ENCODE measurements at places on chromosomes 12 and 14.

- no peak for DNase-seq
These were observed 927.0 kb downstream of the SLC16A7 start for GRCh38 chr12:60522684-60523400.

DNA sequence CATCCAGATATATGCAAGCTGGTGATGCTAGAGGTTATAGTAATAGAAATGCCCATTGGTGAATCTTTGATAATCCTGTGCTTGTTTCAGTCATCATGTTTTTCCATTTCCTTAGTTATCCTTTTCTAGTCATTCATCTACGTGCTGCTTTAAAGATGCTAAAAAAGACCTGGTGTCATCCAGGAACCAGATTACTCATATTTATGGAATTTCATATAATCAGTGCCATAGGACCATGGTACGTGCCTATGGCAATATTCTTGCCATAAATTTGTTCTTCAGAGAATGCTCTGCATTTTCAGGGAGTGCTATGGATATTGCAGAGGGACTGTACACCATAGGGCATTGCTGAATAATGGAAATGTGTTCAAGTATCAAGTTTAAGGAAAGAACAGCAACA, 267.3 kb downstream of the AKAP6 start:
- DNase-seq, result no peak

DNA sequence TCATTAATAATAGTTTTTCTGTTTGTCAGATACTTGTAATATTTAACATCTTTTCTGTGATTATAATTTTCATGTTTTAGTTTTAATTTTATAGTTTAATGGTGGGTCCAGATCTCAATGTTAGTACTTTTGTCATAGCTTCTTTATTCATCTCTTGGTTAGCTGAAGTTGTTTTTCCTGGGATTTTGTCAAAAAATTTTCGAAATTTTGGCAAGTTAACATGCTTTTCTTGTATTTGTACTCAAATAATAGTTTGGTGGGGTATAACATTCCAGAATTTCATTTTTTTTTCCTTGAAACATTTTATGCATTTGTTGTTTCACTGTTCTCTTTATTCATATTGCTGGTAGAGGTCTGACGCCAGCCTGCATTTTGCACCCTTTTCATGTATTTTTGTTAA, 45.5 kb downstream of the KTN1 start:
- no peak for DNase-seq

- DNase-seq, result no peak
These were observed 56.3 kb downstream of the STXBP6 start for GRCh38 chr14:24993631-24994030.

- no peak for DNase-seq
These were observed 4.6 kb downstream of the SERPINA1 start for GRCh38 chr14:94383777-94384176.

DNA sequence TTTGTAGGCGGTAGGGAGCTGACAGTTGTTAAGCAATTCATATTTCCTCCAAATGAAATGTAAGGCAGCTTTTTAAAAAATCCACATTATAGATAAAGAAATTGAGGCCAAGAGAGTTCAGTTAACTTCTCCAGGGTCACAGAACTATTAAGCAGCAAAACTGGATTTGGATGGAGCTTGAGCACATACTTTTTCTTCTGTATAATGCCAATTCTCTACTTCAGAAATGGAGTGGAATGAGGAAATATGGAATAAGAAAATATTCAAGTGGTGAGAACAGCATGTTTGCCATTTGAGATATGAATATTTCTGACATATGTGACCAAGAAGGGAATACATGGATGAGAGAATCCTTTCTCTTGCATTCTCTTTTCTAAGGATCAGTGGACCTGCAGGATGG, 233.1 kb downstream of the FOXG1 start:
- no peak for DNase-seq

DNA sequence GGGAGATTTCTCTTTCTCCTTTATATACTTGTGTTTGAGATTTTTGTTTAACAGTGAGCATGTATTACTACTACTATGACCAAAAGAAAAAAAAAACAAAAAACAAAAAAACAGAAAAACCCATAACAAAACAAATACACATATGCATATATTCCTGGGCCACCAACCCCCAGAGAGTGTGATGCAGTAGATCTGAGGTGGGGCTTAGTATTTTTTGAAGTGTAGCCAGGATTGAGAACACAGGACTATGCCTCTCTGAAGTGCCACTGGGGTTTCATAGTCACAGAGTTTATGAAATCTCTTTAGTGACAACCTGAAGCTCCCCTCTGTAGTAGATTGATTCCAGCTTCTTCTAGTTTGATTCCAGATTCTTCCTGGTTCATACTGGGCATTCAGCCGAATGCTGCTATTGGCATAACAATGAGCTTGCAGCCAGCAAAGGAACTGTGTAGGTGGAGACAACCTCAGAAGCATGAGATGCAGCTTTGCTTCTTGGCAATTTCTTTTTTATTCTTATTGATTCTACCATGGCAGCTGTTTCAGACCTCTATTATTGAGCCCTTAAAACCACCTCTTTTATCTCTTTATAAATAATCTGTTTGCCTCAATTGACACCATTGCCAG, 15.5 kb upstream of the ANO4 start:
- DNase-seq, result no peak

GRCh38 chr12:112850383-112850782, 56.4 kb upstream of the OAS1 start:
- DNase-seq, result no peak

DNA sequence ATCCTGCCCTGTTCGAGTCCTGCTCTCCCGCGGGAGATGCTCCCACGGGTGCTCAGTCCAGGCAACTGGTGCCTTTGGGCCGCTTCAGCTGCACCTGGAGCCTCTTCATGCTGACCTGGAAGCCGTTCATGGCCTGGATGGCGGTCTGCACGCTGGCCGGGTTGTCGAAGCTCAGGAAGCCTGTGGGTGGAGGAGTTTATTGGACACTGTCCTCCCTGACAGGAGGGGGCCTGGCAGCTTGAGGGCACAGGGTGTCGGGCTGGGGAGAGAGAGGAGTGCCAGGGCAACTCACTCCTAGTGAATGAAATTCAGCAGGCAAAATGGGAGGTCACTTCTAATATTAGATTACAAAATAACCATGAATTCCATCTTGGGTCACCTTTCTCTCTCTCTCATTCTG, 9.3 kb upstream of the NFYB start:
- DNase-seq, result no peak

DNA sequence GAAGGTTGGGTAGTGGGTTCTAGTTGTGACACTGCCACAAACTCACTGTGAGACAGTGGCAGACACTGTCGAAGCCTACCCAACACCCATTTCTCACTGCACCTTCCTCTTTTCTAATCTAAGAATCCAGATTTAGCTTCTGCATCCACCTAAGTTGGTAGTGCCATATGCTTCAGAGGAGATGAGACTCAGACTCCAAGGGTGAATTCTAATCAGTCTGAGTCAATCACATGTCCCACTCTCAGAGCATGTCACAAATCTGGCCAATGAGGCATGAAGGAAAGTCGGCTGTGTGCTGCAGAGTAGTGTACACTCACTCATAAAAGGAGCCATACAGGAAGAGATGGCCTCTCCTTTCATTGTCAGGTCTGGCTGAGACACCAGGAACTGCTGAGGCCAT, 102.1 kb upstream of the RAP1B start:
- DNase-seq, result no peak

DNA sequence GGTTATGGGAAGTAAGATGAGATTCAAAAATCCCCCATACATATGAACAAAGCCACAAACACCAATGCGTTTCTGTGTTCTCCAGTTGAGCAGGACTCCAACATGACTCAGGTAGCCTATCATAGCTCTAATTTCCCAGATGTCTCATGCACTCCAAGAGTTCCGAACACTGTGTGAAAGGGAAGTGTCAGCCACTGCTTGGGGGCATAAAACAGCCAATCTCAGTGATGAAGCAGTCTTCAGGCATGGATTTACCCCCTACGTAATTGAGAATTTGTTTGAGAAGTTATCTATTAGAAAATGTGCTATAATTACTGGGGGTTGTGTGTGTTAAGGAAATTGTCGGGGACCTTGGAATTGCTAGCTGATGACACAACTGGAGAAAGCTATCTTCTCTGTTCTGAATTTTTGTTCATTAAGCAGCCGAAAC, 153.9 kb upstream of the AVPR1A start:
- DNase-seq, result no peak

DNA sequence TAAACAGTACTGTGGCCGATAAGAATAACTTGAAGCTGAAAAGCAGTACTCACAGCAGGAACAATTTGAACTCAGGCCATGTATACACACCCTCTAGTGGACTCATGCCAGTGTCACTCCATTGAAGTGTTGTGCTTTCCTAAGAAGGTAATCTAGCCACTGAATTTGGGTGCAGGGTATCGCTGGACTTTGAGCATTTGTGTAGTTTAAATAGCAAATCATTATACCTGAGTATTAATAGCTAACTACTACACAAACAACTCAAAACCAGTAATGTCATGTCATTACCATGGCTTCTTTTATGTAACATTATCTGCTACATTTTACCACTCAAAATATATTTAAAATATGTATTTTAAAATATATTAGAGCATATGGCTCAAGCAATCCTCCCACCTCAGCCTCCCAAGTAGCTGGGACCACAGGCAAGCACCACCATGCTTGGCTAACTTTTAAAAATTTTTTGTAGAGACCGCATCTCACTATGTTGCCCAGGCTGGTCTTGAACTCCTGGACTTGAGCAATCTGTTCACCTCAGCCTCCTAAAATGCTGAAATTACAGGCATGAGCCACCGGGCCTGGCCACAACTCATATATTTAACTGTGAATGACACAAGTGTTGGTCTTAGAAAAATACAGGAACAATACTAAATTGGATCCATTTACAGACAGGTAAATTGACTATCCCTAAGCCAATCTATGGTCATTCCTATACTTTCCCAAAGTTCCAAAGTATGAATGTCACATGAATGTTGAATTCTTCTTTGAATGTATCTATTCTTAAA, 25.6 kb upstream of the ARID4A start:
- DNase-seq, result no peak

DNA sequence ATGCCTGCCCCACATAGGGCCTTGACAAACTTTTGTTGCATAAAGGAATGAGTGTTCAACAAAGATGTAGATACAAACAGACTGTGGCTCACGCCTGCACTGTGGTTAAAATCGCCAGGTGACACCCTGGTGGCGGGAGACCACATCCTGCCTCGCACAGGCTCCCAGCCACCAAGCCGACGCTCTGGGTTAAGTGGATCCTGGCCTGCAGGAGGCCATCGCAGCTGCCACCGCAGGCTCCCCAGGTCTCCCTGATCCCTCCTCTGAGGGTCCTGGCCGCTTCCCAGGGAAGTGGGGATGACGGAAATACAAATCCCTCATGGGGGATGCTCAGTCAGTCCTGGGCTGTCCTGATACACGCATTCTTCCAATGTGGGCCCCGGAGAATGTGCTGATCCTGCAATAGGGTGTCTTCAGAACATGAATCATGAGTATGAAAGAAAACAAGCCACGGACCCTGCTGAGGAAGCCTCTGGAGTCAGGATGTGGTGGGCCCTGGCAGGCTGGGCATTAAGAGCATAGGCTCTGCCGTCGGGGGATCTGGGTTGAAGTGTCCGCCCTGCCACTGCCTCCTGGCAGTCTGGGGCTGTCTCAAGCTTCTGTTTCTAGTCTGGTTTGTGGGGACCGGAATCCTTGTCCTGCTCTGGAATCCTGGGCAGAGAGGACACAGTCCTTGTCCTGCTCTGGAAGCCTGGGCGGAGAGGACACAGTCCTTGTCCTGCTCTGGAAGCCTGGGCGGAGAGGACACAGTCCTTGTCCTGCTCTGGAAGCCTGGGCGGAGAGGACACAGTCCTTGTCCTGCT, 53.5 kb upstream of the BEGAIN start:
- no peak for DNase-seq

DNA sequence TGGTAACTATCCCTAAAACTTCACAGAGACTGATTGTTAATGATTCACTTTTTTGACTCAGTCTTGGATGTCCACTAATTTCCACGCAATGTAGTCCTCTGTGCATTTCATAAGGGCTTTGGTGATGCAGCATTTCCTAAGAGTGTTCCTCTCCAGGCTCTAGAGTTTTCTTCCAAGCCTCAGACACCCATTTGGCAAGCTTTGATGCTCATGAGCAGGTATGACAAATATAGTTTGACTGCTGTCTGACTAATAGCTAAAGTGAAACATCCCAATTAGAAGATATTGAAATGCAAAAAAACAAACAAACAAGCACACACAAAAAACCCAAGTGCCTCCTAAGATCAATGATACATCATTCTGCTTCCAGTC, 1.5 kb upstream of the VAMP1 start:
- DNase-seq, result no peak

GRCh38 chr14:54451121-54451601, 10.0 kb upstream of the CNIH1 start:
- DNase-seq, result no peak

DNA sequence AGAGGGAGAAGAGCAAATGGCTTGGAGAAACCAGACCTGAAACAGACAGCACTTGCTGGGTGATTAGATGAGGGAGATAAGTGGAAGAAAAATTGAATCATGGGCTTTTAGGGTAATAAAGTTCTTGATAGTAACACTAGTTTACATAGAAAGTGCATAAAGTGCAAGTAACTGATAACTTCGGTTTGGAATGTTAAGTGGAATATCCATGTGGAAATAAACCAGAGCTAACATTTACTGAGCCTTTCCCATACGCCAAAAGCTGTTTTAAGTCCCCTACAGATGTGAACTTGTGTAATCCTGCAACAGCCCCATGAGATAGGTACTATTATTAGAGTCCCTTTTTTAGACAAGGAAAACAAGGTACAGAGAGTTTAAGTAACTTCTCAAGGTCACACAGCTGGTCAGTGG, 77.1 kb upstream of the NUDT4 start:
- DNase-seq, result no peak

GRCh38 chr14:64993266-64993930, 6.7 kb downstream of the FNTB start:
- no peak for DNase-seq

GRCh38 chr12:23884909-23885308, 64.6 kb downstream of the SOX5 start:
- no peak for DNase-seq

- DNase-seq, result no peak
These were observed 12.6 kb upstream of the TTC7B start for GRCh38 chr14:90828642-90829487.

GRCh38 chr14:53808042-53808441, 148.6 kb downstream of the BMP4 start:
- no peak for DNase-seq

DNA sequence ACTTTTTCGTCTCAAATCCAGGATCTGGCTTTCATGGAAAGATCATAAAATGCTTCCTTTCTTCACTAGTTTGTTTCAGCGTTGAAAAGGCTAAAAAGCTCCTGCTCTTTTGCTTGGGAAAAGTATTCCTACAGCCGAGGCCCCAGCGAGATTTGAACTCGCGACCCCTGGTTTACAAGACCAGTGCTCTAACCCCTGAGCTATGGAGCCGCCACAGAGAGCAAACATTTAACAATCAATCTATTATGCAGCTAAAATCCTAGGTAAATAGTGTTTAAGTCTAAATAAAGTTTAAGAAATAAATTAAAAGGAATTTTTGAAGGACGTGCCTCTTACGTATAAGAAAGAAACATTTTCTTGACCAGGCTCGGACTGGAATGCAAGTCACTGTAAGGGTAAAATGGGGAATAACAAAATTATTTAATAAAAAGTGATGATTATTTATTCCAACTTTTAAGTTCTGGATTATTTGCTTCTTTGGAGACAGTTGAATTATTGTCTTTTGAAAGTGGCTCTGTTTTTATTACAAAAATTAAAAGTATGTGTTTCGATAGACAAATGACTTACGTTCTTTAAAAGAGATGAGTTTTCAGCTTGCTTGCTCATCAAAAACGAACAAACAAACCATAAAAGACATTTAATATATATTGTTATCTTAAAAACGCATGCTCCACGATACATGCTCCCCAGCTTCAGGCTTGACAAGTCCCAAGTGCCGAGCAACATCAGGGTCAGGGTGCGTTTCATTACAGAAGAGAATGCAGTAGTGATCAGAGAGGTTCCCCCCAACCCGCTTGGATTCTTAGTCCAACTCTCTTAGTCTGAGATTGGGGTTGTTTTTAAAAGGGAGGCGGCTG, 10.2 kb downstream of the OR6S1 start:
- no peak for DNase-seq
